ENCODE measurements at places on chromosomes 1 and 21.

- no peak for DNase-seq
These were observed 55.1 kb downstream of the MACO1 start for GRCh38 chr1:25485536-25486411.

DNA sequence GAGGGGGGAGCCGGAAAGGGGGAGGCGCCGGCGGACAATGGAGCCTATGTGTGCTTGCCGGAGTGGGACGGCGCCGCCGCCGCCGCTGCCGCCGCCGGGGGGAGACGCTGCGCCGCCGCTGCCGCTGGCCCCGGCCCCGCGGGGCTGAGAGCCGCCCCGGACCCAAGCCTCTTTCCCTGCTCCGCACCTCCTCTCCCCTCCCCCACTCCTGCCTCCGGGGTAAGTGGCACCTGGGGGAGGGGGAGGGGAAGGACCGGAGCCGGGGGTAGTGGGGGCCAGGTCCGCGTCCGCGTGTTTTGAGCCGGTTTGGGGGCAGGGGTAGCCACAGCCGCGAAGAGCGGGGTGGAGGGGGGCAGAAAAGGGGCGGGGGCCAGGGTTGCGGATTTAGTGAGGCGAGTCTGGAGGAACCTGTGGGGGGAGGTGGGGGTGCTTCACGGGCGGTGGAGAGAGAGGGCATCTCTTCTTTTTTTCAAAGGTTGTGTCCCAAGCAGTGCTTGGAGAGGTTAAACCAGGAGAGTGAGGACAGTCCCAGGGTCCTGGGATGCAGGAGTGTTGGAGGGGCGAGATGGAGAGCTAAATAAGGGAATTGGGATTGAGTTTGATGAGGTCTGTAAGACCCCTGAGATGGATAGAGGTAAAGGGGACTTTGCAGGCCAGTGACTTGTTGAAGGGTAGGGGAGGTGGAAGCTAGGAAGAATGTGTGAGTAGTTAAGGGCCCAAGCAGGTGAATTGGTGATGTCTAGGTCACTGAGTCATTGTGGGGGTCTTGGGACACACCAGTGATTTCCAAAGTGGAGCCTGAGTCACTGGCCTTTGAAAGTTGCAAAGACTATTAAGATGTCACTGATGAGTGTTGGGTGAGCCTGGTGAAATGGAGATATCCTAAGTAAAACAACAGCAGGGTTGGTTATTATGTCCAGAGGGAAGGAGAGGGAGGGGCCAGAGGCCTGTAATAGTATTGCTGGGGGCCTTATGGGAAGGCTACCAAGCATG lies 59.1 kb downstream of the BCL9 start:
- no peak for DNase-seq

GRCh38 chr1:8203056-8203455 lies 114.9 kb upstream of the SLC45A1 start:
- DNase-seq, result no peak

DNA sequence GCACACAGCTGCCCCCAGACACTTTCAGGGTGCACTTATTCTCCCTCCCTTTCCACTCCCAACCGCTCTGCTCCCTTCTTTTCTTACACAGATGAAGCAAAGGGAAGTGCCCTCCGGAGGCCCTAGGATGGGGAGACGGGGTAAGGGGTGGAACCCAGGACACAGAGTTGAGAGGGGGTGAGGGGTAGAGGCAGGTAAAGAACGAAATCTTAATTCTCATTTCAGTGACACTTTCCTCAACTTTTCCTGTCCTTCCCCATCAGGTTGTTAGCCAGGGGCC lies 12.8 kb downstream of the PLEKHO1 start:
- no peak for DNase-seq

DNA sequence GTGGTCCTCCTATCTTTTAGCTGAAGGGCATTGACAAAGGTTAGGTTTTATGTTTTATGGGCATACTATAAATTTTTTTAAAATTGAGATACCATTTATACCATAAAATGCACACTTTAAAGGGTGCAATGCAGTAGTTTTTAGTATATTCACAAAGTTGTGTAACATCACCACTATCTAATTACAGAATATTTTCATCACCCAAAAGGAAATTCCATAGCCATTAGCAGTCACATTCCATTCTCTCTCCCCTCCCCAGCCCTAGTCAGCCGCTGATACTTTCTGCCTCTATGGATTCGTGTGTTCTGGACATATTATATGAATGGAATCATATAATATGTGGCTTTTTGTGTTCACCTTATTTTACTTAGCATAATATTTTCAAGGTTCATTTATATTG lies 135.8 kb upstream of the B3GALT2 start:
- no peak for DNase-seq

- no peak for DNase-seq
These were observed 95.0 kb downstream of the TEX35 start for GRCh38 chr1:178607718-178608408.

GRCh38 chr1:39717809-39718208 lies 20.9 kb upstream of the PPIE start:
- DNase-seq, result no peak

DNA sequence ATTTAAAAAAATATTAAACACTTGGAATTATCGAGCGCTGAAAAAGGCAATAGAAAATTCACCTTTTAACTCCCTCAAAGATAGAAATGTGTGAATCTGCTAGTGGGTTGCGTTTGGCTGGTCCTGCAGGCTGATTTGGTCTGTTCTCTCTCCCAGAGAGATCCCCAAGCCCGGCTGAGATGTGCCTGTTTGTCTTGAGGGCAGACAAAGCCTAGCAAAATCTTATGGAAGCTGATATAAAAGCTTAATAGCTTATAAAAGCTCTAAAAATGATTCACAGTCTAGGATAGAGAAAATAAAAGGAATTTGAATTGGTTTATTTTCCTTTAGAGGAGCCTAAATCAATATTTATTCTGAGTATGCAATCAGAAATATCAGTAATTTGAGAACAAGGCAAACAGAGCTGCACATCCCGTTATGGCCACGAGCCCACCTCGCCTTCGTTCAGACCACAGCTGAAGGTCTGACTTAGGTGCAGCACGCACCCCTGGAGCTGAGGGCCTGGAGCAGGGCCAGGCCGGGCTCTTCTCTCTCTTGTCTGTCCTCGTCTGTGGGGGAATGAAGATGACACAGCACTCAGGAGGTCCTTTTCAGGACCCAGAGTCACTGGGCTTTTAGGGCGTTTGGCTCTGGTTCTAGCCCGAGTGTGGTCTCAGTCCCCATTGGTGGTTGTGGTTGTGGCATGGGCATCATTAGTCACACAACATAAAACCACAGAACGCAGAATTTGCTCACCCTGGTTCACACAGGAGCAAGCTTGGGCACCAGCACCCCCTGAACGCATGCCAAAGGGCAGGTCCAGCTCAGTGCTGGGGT lies 18.6 kb downstream of the PDE9A start:
- DNase-seq, result no peak

GRCh38 chr1:8742022-8742924 lies 75.2 kb downstream of the RERE start:
- no peak for DNase-seq

DNA sequence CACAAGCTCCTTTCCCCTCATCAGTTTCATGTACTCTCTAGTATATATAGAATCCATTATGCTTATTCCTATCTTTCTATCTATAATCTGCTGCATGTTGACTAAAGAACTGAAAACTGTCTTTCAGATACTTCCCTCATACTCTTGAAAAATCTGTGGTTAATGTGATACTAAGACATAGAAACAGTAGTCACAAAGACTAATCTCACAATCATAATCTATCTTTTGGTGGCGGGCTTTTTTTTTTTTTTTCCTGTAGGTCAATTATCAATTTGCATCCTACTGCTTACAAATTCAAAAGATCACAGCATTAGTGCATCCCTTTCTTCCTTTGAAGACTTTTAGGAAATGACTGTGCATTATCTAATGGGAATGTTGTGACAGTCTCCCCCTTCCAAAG lies 4.7 kb downstream of the UBR4 start:
- DNase-seq, result no peak

DNA sequence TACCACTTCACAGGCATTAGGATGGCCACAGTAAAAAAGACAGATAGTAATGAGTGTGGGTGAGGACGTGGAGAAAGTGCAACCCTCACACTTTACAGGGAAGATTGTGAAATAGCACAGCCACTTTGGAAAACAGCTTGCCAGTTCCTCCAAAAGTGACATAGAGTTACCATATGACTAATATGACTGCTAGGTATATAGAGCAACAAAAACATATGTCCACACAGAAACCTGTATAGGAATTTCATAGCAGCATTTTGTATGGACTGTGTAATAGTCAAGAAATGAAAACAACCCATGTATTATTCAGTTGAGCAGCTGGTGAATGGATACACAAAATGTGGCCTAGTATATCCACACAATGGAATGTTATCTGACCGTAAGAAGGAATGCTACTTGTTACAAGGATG lies 30.4 kb upstream of the LBR start:
- no peak for DNase-seq

GRCh38 chr1:160768295-160768657 lies 27.7 kb upstream of the LY9 start:
- DNase-seq, result no peak

GRCh38 chr1:157269656-157270375 lies 131.6 kb upstream of the ETV3 start:
- no peak for DNase-seq

GRCh38 chr1:204684571-204685235 lies 835 bp downstream of the LRRN2 start:
- DNase-seq, result no peak

DNA sequence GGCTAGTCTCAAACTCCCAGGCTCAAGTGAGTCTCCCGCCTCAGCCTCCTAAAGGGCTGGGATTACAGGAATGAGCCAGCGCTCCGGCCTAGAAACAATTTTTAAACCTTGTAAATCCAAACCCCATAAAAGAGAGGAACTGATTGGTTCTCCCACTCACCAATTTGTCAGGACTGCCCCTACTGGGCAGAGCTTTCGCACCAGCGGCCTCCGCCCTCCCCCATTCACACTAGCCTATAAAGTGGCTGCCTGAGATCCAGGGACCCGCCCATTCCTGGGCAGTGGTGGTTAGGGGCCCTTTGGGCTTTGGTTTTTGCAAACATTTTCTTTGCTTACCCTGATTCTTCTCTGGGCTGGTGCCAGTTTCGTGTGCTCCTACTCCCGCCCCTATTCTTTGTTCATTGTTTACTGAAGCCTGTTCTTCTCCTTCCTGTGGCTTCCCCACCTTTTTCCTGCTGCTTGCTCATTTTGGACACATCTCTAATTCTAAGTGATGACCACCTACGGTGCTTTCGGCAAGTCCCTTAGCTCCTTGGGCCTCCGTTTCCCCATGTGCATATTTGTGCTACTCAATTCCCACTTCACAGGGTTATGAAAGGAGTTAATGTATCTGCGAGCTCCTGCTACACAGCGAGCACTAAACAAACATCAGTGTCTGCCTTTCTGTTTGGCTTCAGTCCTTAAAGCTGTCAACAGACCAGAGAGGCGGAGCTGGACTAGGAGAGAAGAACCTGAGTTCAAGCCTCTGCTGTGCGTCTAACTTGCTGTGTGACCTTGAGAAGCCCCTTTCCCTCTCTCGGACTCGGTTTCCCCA lies 39.8 kb upstream of the CLIC4 start:
- DNase-seq, result no peak

GRCh38 chr1:14140831-14141401 lies 440.9 kb downstream of the PRDM2 start:
- no peak for DNase-seq

DNA sequence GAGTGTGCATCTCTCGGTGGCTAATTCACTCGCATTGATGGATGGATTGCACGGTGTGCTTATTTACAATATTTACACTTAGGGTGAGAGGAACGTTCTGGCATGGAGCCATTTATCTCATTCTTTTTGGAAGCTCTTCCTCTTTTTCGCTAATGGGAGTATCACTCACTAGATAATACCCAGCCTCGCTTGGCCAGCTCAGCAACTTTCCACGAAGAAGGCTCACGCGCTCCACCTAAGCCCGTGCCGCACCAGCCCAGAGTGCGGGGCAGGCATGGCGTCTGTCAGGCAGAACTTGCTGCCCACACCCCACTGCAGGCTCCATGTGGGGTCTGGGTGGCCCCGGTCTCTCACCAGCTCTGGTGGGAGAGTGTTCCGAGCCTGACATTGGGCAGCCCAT lies 484.9 kb downstream of the NPHP4 start:
- no peak for DNase-seq

DNA sequence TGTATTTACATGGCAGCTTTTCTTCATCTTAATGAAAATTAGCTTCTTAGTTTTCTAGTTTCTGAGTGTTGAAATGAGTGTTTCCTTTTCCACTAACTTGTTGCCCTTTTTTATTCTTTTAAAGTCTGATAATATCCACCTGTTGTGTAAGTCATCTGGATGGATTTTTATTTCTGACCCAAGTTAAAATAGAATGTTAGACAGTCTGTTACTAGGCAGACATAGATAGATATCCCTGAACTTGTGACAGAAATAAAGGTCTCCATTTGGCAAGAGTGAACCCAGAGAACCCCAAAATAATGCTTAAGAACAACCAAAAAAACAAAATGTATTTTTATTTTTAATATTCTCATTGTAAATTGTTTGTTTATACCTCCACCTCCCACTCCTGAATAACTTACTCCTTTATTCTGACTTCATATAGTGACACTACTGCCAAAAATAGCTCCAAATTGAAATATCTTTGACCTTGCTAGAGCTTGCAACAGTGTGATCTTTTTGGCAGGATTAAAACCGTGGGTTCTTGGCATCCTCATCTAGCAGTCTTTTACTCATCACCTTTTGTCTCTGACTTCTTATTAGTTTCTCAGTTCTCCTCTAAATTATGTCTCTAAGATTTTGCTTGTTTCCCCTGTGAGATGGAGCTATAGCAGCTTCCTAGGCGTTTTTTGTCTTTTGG lies 26.9 kb upstream of the SH3D21 start:
- DNase-seq, result no peak

DNA sequence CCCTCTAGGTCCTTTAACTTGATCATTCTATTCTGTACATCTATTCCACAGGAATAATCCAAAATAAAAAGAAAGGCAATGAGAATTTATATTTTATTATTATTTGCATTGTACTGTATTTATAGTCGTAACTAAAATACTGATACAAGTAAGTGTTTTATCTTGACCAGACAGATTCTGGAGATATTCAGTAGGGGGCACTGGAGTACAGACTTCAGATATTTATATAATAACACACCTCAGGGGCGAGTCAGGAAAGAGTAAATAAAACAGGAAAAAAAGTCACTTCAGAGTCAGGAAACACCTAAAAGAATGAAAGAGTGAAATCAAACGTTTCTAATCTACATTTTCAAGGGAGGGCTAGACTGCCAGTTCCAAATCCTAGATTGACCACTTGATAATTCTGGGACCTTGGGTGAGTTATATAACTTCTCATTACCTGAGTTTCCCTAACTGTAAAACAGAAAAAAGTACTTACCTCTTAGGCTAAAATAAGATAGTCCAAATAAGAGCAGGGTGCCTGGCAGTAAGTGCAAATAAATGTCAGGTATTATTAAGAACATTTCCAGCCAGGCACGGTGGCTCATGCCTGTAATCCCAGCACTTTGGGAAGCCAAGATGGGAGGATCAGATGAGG lies 31.1 kb upstream of the MTF1 start:
- no peak for DNase-seq

GRCh38 chr1:20698195-20698910 lies 19.5 kb downstream of the KIF17 start:
- no peak for DNase-seq

DNA sequence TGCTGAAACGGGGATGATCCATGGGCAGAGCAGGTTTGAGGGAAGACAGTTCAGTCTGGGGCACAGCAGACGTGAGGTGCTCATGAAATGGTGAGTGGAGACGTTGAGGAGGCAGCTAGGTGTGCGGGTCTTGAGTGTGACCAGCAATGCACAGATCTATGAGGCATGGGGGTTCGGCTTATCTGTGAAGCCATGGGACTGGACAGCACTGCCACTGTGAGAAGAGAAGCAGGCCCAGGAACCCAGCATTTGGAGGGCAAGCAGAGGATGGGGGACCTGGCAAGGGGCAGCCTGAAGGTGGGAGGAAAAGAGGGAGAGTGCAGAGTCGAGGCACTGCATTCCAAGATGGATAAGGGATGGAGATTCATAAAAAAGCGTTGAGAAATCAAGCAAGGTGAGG lies 8.0 kb downstream of the CSF1 start:
- DNase-seq, result no peak
